ENCODE measurements at places on chromosomes 6 and 20.

DNA sequence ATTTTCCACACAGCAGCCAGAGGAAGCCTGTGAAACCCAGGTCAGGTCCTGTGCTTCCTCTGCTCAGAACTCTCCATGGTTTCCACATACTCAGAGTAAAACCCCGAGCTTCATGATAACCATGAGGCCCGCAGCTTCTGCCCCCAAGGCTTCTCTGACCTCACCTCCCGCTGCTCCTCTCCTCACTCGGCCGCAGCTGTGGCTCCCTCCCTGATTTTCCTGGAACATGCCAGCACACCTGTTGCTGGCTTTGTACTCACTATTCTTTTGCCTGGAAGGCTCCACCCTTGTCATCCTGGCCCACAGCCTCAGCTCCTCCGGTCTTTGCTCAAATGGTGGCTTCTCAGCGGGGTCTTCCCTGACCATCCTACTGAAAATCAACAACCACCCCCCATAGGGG lies 341.7 kb downstream of the PREX1 start:
- no peak for DNase-seq

DNA sequence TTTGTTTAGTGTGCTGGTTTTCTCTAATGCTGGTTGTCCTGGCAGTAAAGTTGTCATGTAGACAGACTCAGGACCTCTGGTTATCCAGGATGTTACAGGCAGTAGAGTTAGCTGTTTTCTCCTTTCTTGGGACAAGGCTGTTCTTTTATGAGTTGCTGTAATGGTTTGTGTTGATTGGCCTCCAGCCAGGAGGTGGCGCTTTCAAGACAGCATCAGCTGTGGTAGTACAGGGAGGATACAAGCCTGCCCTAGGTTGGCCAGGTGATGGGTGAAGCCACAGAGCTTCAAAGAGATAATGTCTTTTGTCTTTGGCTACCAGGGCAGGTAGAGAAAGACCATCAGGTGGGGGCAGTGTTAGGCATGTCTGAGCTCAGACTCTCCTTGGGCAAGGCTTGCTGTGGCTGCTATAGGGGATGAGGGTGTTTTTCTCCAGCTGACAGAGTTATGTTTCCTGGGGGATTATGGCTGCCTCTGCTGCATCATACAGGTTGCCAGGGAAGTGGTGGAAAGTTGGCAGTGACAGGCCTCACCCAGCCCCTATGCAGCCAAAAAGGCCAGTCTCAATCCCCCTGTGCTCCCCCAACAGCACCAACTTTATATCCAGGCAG lies 127.2 kb upstream of the TAB2 start:
- no peak for DNase-seq

DNA sequence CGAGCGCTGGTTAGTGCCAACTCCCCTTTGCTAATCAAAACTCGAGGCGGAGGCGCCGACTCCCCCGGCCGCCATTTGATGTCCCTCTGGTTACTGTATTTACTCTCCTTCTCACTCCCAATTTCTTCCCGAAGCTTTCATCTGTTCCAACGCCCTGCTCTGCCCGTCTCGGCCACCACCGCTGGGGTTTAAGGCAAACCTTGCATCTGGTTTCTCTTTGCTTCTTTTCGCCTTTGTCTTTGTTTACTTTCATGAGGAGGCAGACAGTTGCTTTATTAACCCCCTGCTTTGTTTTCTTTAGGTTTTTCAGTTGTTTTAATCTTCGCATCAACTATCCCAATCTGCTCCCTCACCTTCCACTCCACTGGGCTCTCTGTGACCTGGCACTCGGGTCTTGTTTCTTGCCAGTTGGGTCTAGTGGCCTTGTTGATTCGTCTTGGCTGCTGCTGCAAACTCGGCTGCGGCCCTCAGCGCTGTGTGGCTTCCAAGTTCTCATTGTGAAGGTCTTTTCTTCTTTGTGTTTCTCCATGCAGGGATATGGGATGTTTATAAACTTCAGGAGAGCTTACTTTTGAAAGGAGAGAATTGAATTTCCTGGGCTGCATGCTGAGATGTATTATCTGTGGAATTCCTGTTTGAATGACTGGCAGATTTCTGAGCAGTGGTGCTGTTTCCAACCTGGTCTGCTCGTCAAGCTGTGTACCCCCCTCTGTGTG lies 155.1 kb downstream of the CDC5L start:
- DNase-seq: no peak

- no peak for DNase-seq
These were observed 3.5 kb upstream of the RAMACL start for GRCh38 chr6:166589786-166590574.

DNA sequence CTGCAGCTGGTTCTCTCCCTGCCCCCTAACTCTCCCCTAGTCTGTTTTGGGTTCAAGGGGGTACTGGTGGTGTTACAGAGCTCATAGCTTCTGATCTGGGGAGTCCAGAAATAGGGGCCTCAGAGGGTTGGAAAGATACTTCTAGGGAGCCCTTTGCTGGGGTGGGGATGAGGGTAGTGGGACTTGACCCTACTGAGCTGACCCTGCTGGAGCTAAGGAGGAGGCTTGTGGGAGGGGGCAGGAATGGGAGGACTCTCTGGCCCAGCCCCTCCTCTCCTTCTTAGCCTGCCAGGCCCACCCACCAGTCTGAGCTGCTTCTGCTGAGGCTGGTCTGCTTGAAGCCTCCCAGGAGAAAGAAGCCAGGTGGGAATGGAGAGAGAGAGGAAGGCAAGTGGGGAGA lies at the start of gene EGFL8:
EGFL8 (plus strand) TSS at position 301 of the 400 bp plus-strand sequence. CDS start 1,571 bp downstream, outside the sequence.
- DNase-seq: no peak

GRCh38 chr6:166448432-166448831 lies 65.7 kb upstream of the MPC1 start:
- DNase-seq: no peak

DNA sequence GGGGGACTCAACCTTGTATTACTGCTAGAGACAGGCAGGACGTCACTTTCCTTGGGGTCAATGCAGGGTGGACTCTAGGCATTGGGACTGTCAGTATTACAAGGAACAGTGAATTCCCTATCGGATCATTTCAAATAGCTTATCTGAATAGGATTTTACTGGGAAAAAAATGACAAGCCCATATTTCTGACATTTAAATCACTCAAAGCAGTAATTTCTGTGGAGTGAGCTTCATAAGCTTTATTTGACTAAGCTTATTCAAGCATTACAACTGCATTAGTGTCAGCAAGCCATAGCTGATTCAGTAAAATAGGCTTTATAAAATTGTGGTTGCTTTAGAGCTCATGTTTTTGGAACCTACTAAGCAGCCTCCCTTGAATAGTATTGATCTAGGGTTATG lies 44.3 kb downstream of the TRDN start:
- no peak for DNase-seq

DNA sequence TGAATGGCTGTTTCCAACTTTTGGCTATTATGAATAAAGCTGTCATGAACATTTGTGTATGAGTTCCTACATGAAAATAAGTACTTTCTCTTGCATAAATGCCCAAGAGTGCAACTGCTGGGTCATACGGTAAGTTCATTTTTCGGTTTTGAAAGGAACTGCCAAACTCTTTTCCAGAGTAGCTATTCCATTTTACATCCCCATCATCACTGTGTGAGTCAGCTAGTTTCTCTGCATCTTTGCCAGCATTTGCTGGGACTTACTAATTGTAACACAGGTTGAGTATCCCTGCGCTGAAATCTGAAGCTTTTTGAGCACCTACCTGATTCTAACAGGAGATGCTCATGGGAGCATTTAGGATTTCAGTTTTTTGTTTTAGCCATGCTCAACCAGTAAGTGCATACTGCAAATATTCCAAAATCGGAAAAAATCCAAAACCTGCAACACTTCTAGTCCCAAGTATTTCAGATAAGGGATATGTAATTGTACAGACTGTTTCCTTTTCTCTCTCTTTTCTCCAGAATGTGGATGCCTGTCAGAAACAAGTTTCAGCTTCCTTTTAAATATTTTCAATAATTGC lies 118.4 kb downstream of the DTNBP1 start:
- no peak for DNase-seq

DNA sequence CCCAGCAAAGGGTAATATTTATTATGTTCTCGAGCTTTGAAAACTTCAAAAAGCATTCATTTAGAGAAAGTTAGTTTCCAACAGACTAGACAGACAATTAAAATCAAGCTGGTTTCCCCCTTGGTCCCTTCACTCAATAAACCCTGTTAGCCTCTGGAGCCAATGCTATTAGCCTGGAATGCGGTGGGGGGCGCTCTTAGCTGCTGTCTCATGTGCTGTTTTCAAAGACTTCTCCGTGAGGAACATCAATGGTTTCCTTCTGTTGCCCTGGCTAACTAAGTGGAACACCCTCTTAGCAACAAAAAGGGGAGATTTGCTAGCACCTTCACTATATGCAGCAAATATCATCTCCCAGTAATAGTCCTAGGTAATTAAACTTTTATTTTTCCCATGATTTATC lies 86.4 kb downstream of the LY86 start:
- no peak for DNase-seq

GRCh38 chr6:167973148-167973885 lies 24.2 kb upstream of the KIF25 start:
- DNase-seq: no peak

- DNase-seq: no peak
These were observed 203.5 kb downstream of the KCNQ5 start for GRCh38 chr6:72825315-72825911.

- no peak for DNase-seq
These were observed 19.0 kb downstream of the HS3ST5 start for GRCh38 chr6:114323784-114324183.

- no peak for DNase-seq
These were observed 22.0 kb upstream of the SRC start for GRCh38 chr20:37323985-37324384.

- DNase-seq: no peak
These were observed 17.5 kb downstream of the C20orf173 start for GRCh38 chr20:35511814-35512420.

DNA sequence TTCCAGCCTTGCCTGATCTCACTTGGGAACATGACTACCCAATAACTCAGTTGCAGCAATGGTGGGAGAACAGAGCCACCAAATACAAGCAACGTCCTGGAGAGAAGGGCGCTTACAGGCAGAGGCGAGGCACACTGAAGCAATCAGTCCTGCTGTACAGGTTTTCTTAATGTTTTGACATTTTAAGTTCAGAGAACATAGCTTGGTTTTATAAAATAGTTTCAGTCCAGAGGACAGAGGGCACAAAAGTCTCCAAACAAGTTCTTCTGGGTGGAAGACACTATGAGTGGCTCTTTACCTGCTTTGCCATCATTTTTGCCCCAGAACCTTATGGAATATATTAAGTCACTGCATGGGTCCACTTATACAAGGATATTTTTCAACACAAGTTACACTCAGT lies 103.4 kb upstream of the KCNG1 start:
- no peak for DNase-seq

DNA sequence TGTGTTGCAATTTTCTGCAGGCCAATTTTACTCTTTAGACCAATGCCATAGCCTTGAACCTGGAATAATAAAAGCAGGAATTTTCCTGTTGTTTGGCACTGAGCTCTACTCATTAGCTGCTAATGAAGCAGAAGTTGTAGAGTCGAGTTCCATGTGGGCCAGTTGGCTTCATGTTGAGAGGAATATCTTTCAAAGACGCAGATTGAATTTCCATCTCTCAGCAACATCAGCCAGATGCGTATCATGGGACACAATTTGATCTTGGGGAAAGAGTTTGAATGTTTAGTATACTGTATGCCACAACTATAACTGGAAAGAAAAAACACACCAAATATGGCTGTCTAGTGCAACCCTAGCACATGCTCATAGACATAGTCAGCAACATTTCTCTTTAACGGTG lies 259.6 kb downstream of the BCKDHB start:
- no peak for DNase-seq

GRCh38 chr6:63389191-63389844 lies 69.5 kb upstream of the LGSN start:
- DNase-seq: no peak

GRCh38 chr20:63957004-63957689 lies 931 bp upstream of the UCKL1 start:
- DNase-seq: no peak

DNA sequence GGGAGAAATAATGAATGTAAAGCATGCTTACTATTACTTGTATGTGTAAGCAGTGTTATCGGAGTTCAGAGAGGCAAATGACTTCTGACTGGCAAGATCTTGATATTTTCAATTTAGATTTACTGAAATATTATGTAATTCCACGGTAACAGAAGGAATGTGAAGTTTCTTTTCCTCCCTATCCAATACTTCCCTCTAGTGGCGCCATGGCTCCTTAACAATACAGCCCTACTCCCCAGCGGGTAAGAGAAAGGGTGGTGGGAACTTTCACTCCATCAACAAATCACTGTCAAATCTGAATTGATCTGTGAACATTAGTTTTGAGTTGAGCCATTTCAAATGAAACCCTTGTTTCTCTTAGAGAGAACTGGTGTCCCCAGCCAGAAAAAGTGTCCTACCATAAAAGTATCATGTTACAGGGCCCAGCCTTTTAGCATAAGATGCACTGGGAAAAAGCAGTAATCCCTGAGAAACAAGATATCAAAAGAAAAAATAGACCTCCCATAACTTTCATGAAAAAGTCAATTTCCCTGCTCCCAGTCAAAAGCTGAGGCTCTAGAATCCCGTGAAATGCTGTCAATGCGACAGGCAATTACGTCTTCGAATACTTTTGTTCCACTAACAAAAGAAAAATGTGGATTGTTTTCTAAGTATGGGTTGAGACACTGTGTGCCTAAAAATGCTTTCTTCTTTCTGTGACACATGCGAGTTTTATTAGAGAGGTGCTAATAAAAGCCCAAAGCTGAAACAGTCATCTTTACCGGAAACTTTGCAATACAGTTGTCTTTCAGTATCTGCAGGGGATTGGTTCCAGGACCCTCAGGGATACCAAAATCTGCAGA lies 12.9 kb downstream of the COX7A2 start:
- no peak for DNase-seq

DNA sequence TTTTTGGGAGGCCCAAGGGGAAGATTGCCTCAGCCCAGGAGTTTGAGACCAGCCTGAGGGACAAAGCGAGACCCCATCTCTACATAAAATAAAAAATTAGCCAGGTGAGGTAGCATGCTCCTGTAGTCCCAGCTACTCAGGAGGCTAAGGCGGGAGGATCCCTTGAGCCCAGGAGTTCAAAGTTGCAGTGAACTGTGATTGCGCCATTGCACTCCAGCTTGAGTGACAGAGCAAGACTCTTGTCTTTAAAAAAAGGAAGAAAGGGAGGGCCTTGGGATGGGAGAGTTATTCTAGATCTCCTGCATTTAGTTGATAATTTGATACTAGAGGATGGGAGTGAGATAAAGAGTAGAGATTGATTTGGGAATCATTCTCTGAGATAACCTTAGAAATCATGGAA lies 68.1 kb downstream of the ITCH start:
- DNase-seq: no peak

DNA sequence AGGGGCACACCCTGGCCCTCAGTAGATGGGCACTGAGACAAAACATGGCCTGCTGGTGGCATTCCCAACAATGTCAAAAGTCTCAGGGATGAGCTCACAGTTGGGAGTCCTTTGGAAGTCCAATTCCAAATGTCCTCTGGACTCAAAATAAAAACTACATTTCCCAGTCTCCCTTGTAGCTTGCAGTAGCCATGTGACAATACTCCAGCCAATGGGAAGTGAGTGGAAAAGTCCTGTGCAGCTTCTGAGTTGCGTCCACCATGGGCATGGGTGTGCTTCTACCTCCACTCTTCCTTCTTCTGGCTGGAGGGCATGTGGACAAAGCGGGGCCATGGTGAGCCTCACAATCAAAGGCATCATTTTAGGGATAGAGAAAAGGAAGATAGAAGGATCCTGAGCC lies 5.8 kb upstream of the ADAM33 start:
- no peak for DNase-seq

GRCh38 chr20:22407237-22408193 lies 176.9 kb downstream of the FOXA2 start:
- no peak for DNase-seq

GRCh38 chr20:50892394-50892793 lies 38.8 kb downstream of the ADNP start:
- no peak for DNase-seq

- no peak for DNase-seq
These were observed 249.7 kb downstream of the GMPR start for GRCh38 chr6:16487996-16488674.
